ENCODE measurements at places on chromosomes 7 and 10.
A peak's percentile ranks its signal among the peaks of the same experiment; 100 is the strongest.

DNA sequence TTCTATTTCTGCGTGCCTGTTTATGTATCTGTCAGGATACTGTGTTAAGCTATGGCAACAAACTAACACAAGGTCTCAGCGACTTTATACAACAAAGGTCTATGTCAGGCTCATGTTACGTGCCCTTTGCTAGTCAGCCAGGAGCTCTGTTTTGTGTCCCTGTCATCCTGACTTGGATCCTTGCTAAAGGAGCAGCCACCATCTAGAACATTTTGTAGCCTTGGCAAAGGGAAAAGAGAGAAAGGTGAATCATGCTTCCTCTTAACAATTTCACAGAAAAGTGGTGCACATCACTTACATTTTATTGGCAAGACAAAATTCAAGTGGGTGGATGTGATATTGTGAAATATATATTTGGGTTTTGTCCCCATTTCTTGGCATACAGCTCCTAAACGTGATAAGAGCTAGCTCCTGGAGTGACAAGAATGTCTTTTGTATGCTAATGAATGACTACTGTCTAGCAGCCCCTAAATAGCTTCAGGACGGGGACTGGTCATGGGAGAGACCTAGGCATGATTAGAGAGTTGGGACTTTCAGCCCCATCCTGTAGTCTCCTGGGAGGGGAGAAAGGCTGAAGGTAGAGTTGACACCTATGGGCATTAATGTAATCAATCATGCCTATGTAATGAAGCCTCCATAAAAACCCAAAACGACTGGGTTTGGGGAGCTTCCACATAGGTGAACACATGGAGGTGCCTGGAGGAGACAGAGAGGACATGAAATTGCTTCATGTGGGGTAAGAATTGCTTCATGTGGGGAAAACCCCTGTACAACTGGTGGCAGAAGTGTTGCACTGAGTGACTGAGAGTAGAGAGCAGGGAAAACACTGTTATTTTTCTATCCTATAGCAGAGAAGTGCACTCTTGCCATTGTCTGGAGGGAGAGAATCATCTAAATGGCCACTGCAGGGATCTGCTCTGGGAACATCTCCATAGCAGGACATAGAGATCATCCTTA is 33.0 kb downstream of the MRPL32 start:
- no peak for DNase-seq

GRCh38 chr7:132519936-132520335 is 56.3 kb downstream of the PLXNA4 start:
- no peak for DNase-seq

GRCh38 chr10:129642427-129642826 is 175.4 kb downstream of the MGMT start:
- no peak for DNase-seq

DNA sequence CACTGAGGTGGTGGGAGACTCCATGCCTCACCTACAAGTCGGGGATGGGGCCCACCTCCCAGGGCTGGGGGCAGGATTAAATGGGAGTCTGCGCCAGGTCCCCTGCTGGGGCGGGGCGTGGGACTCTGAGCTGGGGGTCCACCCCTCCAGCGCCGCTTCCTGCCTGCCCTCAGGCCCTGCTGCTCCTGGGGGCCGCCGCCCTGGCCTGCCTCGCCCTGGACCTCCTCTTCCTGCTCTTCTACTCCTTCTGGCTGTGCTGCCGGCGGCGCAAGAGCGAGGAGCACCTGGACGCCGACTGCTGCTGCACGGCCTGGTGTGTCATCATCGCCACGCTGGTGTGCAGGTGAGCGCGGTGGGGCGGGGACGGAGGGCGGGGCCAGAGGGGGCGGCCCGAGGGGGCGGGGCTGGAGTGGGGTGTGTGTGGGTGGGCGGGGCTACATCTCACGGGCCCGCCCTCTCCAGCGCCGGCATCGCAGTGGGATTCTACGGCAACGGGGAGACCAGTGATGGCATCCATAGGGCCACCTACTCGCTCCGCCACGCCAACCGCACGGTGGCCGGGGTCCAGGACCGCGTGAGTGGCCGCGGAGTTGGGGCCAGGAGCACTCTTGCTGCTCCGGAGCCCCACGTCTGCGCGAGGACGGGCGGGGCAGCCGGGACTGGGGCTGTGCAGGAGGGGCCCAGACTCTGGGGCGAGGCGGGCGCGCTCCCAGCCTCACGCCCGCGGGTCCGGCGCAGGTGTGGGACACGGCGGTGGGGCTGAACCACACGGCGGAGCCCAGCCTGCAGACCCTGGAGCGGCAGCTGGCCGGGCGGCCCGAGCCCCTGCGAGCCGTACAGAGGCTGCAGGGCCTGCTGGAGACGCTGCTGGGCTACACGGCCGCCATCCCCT is 15.1 kb downstream of the TTYH3 start:
- DNase-seq, result no peak

GRCh38 chr7:111080495-111081105 is 10.3 kb upstream of the LRRN3 start:
- no peak for DNase-seq

- DNase-seq, result peak; percentile 31
Measured at GRCh38 chr10:91006752-91007346, 86.0 kb upstream of the ANKRD1 start.

GRCh38 chr7:10412422-10413019 is 561.2 kb upstream of the PHF14 start:
- DNase-seq, result peak; percentile 21

DNA sequence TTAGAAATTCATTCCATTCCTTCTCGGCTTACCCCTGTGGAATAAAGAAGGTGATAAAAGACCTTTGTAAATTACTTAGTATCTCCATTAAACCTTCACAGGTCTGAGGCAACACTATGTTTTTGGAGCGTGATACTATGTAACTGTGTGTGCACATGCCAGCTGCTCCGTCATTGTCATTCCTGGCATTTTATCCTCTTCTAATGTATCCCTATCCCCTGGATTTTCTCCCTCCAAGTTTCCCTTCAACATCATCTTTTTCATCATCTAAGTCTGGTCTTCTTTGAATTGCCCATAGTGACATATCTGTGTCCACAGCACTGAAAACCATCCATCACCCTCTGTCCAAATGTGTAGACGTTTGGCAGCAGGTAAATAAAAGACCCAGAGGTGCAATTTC is 125.7 kb downstream of the TEX36 start:
- DNase-seq, result no peak

All from GM13976 (cell line).